ENCODE measurements at places on chromosomes 6 and 20.

DNA sequence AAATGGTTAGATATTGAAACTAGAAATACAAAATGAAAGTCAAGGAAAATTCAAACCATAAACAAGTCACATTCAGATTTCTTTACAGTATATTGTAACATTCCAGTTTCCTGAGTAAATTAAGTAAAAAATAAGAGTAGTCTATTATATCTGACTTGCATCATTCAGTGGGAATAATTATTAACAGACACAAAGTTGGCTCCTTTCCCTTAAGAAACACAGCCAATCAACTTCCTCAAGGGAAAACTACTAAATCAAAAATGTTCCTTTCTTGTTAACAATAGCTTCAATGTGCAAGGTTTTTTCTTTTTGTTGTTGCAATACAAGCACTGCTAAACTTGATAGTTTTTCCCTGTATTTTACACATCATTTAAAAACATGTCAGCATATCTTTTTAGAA lies 33.2 kb downstream of the DNAAF9 start:
- no peak for DNase-seq

DNA sequence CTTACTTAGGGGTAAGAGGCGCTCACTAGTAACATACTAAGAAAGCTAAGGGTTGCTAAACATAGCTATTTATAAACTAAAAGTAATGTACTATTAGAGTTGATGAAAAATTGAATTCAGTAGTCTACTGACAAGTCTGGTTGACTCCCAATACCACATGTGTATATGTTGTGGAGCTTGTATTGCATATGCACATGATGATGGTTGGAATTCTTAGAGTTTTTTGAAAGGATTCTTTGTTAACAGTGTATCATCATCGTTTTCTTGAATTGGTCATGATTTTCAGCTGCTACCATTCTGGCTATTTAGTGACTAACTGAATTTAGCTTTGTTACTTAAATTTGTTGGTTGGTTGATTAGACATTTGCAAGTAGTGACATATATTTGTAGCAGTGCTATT lies 27.2 kb downstream of the ABRACL start:
- no peak for DNase-seq

DNA sequence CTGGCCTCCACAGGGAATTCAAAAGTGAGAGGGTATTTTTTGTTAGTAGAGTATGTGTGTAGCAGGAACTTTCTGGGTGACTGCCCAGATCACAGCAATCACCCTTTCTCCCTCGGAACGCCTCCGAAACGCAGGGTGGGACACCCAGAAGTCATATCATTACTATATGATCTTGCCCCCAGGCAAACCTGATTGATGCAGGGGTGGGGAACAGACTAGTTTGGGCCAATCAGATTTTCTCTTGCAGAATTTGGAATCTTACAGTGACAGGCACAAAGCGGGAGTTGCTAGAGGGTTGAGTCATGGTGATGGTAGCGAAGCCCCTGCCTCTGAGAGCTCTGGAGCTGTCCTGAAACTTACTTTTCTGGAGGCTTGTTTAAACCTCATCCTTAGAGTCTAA lies 16.5 kb upstream of the RPN2 start:
- no peak for DNase-seq

DNA sequence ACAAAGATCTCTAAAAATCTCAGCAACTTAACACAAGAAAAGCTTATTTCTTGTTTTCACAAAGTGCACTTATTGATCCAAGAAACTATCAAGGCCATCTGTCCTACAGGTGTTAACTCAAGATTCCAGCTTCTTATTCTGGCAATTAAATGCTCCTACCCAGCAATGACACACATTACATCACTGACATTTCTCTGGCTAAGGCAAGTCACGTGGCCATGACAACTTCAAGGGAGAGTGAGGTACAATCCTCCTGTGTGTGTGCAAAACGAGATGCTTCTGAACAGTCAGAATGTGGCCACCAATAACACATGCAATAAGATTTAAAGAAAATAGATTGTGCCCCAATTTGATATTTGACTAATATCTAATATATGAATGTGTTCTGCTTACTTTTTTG lies 169.3 kb upstream of the BTBD3 start:
- no peak for DNase-seq

DNA sequence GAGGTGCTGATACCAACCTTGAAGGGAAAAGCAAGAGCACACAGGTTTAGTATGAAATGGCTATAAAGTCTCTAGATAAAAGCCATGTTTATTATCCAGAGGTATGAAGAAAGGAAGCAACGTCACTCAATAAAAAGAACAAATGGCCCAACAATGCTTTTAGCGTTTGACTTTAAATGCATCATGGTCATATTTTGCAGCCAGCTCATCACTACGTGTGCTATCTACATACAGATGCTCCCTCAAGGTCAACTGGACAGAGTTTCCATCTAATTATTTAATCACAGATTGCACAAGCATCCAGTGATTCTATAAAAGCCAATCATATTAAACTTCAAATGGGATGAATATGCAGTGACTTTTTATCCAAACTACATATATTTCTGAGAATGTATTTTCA lies 127.6 kb upstream of the SYNDIG1 start:
- no peak for DNase-seq

- no peak for DNase-seq
These were observed 27.8 kb upstream of the SYNDIG1 start for GRCh38 chr20:24441661-24442060.

DNA sequence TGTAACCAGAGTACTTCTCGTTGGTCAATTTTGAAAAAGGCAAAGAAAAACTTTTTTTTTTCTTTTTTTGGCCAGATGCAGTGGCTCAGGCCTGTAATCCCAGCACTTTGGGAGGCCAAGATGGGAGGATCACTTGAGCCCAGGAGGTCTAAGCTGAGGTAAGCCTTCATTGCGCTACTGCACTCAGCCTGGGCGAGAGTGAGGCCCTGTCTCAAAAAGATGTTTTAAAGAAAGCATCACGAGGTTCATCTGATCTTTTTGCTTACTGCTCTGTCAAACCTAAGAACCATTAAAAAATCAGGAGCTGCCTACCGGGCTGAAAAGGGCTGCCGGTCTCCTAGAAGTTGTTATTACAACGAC lies 607 bp downstream of the LYRM2 start:
- DNase-seq: no peak

- DNase-seq: no peak
These were observed 294.7 kb downstream of the ZNF217 start for GRCh38 chr20:53298911-53299310.

- DNase-seq: no peak
These were observed 184.1 kb downstream of the SLC24A3 start for GRCh38 chr20:19396460-19397081.

DNA sequence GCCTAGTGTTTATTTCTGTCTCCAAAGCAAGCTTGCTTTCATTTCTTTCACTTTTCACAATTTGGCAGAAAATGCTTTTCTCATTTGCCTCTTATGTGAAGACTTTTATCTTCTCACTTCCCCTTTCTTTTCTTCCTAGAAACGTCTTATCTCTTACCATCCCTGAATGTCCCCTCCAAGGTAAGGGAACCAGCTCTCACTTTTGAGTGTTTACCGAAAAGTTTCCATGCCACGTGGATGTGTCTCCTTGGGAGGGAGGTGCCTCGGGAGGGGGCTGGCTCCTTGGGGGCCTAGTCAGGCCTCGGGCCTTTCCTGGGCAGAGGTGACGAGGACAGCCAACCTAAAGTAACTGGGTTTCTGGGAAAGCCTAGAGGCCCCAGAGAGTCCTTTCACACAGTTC lies 127.4 kb downstream of the CD24 start:
- no peak for DNase-seq

DNA sequence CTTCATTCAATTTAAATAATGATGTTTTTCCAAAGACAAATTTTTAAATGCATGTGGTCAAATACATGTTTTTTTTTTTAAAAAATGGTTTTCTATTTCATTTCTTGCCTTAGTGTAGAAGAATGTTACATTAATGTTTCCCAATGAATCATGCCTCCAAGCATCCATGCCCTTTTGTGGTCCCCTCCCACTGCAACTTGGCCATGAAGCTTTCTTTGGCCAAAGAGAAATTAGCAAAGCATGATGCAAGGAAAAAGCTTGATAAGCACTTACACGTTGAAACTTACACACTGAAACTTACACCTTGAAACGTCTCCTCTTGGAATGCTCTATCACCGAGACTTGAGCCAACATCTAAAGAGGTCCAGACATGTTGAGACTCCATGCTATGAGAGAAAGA lies 93.0 kb upstream of the ELOVL5 start:
- DNase-seq: no peak

GRCh38 chr6:6497976-6498375 lies 90.5 kb upstream of the LY86 start:
- no peak for DNase-seq

DNA sequence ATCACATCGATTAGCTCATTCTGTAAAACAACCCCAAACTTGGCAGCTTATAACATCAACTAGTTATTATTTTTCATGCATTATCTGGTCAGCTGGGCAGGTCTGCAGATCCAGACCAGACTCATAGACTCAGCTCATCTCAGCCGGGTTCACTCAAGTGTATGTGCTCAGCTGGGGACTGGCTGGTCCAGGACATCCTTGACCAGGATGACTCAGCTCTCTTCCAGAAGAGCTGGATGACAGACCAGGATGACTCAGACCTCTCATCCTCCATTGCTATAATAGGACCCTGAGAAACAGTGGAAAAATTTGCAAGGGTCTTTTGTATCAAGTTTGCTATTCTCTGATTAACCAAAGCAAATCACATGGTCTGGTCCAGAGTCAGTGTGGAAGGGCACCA lies 312.5 kb upstream of the PLCB4 start:
- no peak for DNase-seq

Measured in stimulated activated CD4-positive, alpha-beta T cell treated with anti-CD3 and anti-CD28 coated beads, Interleukin-1b, Interleukin-23, amount 100 ng/mL, for 1 hour (primary cell).